HCEC 1CT (cell line): ENCODE measurements at places on chromosomes 2 and 18.

DNA sequence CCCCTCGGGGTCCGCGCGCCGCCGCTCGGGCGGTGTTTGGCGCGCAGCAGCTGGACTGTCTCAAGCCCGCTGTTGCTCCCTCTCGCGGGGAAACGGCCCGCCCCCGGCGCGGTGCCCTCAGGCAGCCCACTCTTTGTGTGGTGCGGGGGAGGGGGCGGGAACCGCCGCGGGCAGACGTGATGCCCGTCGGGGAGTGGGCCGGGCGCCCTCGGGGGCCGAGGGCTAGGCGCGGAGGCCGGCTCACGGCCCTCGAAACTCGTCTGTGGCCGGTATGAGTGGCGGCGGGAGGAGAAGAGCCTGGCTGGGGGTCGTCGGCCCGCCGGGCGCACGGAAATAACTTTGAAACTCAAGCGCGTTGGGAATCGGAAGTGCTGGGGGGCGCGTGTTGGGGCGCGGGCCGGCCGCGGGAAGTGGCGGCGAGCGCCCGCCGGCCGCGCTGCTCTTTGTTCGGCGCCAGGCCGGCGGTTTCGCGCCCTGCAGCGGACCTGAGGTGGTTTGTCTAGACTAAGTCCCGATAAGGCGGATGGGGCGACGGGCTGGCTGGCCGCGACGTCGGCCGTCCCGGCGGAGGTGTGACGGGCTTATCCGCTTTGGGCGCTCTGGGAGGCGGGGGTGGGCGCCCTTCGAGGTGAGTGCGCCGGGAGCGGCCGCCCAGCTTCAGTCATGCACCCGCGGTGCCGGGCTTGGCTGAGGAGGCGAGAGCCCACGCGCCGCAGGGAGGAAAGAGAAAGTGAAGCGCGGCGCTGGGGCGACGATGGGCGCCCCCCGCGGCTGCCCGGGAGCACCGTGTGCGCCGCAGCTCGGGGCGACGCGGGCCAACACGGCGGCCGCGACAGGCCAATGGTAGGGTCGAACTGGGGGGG lies 679 bp downstream of the PTMA start:
- peak; percentile 38 for DNase-seq

- no peak for DNase-seq
Measured at GRCh38 chr2:216554755-216555154, 56.1 kb downstream of the RPL37A start.

DNA sequence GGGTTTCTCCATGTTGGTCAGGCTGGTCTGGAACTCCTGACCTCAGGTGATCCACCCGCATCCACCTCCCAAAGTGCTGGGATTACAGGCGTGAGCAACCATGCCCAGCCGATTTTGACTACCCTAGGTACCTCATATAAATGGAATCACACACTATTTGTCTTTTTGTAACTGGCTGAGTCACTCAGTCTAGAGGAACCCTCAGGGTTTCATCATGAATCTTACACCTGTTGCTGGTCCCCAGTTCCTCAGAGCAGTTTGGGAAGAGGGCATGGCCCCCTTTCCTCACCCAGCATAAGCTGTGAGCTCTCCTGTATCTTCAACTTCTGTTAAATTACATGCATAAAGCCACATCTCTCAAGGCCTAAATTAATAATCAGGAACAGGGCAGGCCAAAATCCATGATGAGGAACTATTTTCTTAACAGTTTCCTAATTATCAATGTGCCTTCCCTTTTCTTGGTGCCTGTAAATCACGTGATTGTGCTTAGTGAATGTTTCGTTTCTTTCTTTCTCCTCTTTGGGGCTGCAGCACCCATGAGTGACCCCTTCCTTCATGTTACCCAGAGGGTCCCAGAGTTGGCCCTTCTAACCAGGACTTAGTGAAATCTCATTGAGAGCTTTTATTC lies 20.9 kb downstream of the DYSF start:
- DNase-seq: no peak

DNA sequence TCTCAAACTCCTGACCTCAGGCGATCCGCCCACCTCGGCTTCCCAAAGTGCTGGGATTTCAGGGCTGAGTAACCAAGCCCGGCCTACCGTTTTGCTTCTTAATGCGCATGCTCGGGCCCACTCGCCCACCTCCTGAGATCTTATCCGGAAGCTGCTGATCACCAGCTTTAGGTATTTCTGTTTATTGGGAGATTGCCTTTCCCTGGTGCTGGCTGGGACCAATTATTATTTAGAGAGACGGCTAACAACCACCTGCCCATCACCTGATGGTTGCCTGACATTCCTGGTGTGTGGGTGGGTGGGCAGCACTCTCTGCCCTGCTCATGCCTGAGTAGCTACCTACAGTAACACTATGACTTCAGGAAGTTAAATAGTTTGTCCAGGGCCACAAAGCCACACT lies 56.3 kb upstream of the ZNF532 start:
- no peak for DNase-seq

- DNase-seq: no peak
Measured at GRCh38 chr2:31032475-31032874, 105.8 kb downstream of the GALNT14 start.

- DNase-seq: peak; percentile 41
Measured at GRCh38 chr2:74261204-74261864, 62.9 kb downstream of the MTHFD2 start.

- DNase-seq: no peak
Measured at GRCh38 chr2:30226144-30227032, 4.9 kb upstream of the LBH start.

DNA sequence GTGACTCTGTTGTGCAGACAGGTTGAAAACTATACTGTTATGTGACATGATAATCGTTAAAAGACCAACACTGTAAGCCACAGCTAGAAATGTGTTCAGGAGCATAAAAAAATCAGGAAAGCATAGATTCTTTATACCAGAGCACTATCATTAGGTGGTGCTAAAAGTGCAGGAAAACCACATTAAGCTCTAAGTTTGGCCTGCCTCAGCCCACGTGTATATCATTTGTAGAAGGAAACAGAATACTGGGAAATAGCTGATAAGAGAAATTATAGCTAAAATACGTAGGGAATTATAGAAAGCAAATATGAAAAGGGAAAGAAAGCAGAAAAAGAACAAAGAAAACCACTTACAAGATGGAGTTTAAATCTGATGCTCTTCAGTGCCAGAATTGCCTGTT lies 26.5 kb upstream of the C2orf74 start:
- DNase-seq: peak; percentile 36

- DNase-seq: no peak
Measured at GRCh38 chr2:96838345-96839292, 5.2 kb downstream of the ANKRD23 start.

DNA sequence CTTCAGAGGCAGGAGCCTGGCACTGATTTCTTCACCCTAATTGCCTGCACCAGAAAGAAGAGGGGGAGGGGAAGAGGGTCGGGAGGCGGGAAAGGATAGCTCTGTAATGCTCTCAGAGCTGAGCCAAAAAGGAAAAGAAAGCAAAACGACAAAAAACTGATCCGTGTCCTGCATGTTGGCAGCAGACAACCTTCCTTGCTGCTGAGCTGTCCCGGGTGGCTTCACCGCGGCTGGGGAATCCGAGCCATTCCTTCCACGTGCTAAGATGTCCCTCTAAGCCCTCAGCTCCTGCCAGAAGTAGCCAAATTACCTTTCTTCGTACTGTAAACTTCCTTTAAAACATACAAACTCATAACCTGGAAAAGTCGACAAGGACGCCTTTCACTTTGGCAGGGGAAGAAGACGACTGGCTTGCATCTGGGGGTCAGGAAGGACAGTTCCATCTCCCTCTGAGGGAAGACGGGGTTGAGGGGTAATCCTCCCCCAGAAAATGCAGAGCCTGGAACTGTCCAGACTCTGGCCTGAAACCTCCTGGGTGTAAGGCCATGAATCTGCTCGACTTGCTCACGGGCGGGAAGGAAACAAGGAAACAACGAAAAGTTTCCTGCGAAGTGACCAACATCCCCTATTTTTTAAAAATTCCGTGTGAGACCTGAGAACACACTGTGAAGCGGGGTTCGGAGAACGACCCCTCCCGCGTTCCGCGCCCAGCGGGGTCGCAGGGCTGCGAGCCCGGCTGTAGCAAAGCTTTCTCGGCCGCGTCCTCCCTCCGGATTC lies 7.7 kb downstream of the OTX1 start:
- no peak for DNase-seq

GRCh38 chr2:236912326-236913120 lies 173.2 kb upstream of the COPS8 start:
- DNase-seq: no peak

DNA sequence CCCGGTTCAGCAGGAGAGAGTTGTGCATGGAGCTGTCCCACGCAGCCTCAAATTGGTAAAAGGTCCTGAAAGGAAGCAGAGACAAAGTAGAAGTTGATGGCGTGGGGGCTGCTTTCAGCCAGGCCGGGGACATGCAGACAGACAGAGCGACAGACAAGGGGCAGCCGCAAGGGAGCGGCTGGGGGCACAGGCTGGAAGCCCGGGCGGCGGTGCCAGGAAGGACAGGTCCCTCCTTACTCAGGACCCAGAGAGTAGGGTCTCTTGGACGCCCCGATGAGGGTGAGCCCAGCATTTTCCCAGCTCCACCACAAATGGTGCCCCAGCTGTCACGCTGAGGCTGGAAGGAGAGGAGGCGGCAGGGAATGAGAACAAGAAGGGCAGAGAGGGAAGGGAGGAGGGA lies 35.2 kb downstream of the AQP12A start:
- no peak for DNase-seq

DNA sequence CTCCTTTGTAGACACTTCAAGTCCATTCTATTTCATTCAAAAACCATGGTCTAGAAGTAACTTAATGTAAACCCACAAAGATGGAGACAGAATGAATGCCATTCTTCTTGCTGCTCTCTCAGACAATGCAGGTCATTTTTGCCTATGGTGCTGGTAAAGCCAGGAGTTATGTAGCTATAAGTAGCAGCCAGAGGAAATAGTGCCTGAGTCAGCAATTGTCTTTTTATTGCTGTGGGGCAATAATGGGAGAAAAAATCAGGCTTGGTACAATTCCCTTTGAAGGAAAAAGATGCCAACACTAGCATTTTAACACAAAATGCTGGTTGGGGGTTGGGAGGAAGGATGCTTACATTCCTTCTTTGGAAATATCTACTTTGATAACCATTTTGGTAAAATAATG lies 43.5 kb downstream of the SCN1A start:
- no peak for DNase-seq

- DNase-seq: no peak
Measured at GRCh38 chr2:116167107-116167506, 1647.4 kb upstream of the DDX18 start.

DNA sequence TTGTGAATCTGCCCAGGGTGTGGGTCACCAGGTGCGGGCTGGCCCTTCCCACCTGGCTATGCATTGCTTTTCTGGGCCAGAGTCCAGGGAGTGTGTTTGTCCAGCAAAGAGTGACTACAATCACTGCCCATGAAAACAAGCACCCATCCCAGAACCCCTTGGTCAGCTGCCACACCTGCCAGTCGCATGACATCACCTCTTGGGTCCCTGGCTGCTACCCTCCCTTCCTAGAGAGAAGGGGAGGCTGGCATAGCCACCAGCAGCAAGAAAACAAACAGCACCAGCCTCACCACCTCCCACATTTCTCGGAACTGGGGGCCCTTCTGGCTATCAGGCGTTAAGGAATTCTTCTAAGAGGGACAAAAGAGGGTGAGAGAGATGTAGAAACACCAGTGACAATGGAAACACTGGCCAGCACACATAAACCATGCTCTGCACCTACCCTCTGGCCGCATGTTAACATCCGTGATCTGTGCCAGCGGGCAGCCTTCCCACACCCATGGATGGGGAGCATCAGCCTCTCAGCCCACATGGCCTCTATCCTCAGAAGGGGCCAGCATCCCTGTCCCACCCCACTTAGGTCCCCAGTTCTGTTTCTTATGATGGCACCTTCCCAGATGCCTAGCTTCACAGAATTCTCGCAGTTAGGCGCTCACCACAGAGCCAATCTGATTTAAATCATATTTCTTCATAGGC lies 109.7 kb upstream of the GLI2 start:
- no peak for DNase-seq

GRCh38 chr2:7118606-7119131 lies 201.5 kb downstream of the RNF144A start:
- DNase-seq: no peak

GRCh38 chr18:5693699-5694294 lies 150.0 kb upstream of the EPB41L3 start:
- DNase-seq: no peak

DNA sequence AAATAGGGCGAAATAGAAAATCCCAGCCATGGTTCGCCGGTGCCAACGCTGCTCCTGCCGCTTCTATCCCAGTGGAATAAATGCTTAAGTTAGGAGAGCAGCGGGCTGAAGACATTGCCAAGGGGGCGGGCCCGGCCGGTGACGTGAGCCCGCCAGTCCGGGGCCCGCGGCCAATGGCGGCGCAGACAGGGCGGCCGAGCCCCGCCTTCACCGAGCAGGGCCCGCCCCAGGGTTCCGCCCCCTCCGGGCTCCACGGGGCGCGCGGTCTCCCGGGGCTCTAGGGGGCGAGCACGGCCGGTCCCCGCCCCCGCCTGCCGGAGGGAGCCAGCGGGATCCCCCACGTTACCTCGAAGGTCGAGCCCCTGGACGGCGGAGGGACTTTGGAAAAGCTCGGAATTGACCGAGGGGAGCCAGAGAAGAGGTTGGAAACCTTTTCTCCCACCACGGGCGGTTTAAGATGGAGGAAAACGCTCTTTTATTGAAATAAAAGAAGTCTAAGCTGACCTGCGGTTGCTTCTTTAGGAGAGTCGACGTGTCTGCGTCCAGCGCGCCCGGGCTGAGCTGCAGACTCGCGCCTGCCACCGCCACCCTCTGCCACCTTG lies at the start of gene EPHA4:
Gene EPHA4, minus strand, starts transcription at position 86 of the 602 bp plus-strand sequence. Its CDS starts 56 bp downstream, at position 30.
- peak; percentile 83 for DNase-seq

DNA sequence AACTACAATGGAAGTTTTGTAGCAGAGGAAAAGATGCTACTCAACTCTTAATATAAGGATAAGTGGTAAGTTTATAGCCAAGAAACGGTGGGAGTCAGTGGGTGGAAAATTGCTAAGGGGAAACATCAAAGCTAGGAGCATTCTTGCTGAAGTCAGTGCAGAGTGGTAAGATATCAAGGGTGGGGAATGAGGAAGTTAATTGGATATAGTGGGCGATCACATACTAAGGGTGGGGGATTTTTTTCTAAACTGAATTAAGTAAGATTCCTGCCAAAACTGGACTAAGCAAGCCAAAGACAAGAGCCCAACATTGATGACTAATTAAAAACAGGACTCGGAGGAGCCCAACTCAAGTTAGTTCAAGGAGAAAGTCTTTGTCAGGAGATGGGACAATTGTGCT lies 525.4 kb downstream of the CCDC85A start:
- DNase-seq: no peak

DNA sequence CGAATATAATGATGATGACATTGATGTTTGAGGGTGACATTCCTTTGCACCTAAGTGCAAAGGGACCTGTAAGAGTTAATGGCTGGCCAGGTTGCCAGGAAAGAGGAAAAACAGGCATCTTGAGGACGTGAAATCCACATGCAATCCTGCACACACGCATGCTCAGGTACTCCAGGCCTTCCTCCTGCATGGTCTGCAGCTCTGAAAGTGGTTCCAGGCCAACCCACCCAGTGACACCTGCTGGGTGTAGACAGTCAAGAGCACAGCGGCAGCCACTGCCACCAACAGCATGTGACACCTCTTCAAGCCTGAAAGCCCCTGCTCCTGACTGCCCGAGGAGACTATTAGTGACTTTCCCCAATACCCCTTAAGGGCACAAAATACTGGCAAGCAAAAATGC lies 101.6 kb downstream of the PIEZO2 start:
- DNase-seq: no peak

- no peak for DNase-seq
Measured at GRCh38 chr18:44793685-44794084, 113.0 kb downstream of the SETBP1 start.

GRCh38 chr2:241007880-241008710 lies 9.7 kb downstream of the SNED1 start:
- DNase-seq: no peak

GRCh38 chr2:12549641-12550040 lies 167.1 kb upstream of the TRIB2 start:
- DNase-seq: peak; percentile 1

- DNase-seq: no peak
Measured at GRCh38 chr2:8022908-8023640, 658.8 kb upstream of the ID2 start.
